ENCODE measurements at places on chromosomes 1 and 21. TPM values are rescaled to one million over a fixed set of nuclear protein-coding genes. Genes with fewer than 3 reads are reported as not detected.

Gene TACSTD2
- total RNA-seq, result 0.29 TPM

Gene TNFRSF8
- total RNA-seq, result under 0.01 TPM

Gene LYSMD1
- 10.6 TPM for total RNA-seq

Gene KCNA2
- total RNA-seq, result not detected

Gene RCSD1
- under 0.01 TPM for total RNA-seq

Gene STUM
- not detected for total RNA-seq

Gene MIS18A
- 3.8 TPM for total RNA-seq

Gene SPRR2G
- total RNA-seq, result not detected

Gene S100A5
- total RNA-seq, result not detected

Gene SLC39A1
- total RNA-seq, result 96.3 TPM

Gene DISC1
- 10.3 TPM for total RNA-seq

Gene KIF21B
- total RNA-seq, result under 0.01 TPM

Gene ZBTB8B
- under 0.01 TPM for total RNA-seq

Gene AADACL4
- not detected for total RNA-seq

Gene PGLYRP3
- not detected for total RNA-seq

Gene SPRR1B
- not detected for total RNA-seq

Gene FCRL1
- not detected for total RNA-seq

Gene OLFM3
- not detected for total RNA-seq

- DNase-seq, result no peak
These were observed 38.5 kb downstream of the IER5 start for GRCh38 chr1:181126871-181127587.

- DNase-seq, result no peak
These were observed 391.0 kb downstream of the USH2A start for GRCh38 chr1:216032284-216032683.

DNA sequence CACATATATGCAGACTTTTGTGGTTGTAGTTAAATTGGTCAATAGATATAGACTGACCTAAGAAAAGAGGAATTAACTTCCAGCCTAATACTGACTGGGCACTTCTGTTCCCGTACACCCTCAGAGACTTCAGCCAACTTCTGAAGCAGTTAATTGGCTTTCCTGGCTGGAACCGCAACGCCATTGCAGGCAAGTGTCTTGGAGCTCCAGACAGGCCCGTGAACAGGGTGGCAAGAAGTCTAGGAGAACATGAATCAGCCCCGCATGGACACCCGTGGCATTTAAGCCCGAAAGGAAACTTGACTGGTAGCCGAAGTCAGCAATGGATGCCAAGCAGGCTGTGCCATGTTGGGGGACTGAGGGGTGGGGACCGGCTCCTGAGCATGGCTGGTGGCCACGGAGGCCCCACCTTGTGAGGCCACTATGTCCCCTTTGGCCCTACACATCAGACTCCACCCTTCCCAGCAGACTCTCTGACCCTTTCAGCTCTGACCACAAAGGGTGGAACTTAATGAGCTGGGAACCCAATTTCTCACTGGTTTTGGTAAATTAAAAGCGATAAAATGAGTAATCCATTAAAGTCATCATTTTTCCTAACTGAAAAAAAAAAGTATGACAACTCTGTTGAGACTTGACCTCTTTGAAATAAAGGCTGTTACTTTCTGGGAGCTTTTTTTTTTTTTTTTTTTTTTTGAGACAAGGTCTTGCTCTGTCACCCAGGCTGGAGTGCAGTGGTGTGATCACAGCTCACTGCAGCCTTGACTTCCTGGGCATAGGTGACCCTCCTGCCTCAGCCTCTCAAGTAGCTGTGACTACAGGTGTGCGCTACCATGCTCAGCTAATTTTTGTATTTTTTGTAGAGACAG lies 54.1 kb downstream of the RUNX1 start:
- no peak for DNase-seq

- DNase-seq, result no peak
These were observed 341.5 kb upstream of the ZP4 start for GRCh38 chr1:238232084-238232710.

- DNase-seq, result no peak
These were observed 16.0 kb downstream of the SPATA21 start for GRCh38 chr1:16421201-16421600.

- DNase-seq, result no peak
These were observed 841.2 kb upstream of the ADGRL4 start for GRCh38 chr1:79847700-79848099.

DNA sequence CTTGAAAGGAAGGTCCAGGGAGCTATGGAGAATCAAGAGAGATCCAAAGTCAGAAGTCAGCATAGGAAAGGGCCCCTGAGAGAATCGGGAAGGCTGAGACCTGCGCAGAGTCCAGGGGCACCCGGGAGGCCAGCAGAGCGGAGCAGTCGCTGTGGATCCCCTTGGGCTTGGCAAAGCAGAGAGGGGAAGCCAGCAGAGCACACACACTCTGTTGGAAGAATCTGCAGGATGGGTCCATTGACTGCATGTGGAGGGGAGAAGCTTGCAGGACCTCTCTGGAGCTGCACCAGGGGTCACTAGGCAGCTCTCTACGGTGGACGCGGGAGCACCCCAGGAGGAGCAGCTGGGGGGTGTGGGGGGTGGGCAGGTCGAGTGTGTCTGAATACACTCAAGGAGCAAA lies 6.4 kb downstream of the RIPK4 start:
- DNase-seq, result peak; percentile 61

GRCh38 chr1:93442008-93442666 lies 5.8 kb upstream of the FNBP1L start:
- peak; percentile 17 for DNase-seq

DNA sequence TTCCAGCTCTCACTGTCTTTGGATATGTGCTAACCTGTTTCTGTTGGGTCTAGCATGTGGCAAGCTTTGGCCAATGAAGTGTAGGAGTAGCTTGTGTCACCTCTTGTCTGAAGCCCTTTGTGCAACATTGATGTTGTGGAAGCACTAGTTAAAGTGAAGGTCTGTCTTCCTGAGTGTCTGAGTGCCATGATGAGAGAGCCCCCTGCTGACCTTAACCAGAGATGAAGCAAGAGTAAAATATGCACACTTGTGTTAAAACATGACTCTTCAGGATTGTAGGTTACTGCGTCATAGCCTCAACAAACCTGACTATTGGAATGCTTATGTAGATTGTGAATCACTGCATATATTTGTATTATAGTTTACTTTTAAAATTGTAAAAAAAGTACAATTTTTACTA lies 103.7 kb downstream of the NCAM2 start:
- no peak for DNase-seq

- no peak for DNase-seq
These were observed 34.6 kb upstream of the APOBEC4 start for GRCh38 chr1:183687546-183688304.

DNA sequence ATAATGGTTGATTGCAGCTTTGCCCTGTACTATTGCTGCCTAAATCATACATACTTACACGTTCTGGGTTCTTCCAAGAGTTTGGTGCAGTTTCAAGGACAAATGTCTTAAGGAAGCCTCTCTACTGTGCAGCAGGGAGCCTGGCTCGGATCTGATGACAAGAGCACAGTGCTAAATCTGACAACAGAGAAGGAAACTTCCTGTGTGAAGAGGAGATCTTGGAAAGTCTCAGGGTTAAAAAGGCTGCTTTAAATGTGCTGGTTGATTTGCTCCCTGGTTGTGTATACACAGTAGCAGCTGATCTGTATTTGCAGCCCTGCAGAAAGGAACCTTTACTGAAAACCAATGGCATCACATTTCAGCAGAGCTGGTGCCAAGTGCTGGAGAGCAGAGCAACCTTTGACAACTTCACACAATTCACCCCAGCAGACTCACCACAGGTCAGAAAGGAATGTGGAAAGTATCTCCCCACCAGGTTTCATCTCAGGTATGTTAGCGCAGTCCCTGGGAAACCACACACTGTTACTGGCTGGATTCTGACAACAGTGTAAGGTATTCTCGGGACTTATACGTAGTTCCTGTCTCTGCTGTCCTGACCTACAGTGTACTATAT lies 355.0 kb upstream of the ESRRG start:
- DNase-seq, result no peak

DNA sequence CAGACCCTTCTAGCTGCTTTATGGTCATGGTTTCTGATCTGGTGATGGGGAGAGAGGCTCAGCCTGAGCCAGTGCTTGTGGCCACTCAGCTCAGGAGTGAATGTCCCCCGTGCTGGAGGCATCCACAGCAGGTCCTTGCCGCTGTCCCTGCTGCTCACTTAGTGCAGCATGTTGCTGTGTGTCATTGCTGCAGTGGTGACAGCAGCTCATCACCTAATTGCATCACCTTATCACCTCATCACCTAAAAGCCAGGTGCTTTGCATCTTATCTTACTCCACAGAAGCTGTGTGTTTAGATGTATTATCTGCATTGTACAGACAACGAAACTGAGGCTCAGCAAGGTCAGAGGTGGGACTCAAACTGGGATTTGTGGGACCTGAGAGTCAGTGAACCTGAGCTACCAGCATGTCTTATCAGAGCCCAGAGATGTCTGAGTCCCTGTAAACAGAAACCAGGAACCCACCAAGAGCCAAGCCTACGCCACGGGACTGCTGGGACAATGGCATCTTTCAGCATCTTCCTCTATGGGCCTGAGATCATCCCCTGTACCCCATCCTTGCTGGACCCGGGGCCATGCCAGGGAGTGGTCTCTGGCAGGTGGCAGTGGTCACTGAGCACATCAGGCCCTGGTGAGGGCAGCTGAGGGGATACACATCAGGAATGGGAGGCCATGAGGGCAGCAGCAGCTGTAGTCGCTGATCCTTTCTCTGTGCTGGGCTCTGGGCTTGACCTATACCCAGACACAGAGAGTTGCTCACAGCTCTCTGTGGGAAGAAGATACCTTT lies 6.5 kb downstream of the PODN start:
- DNase-seq, result peak; percentile 73

- no peak for DNase-seq
These were observed 32.2 kb upstream of the CYP4X1 start for GRCh38 chr1:46991083-46991923.

- DNase-seq, result no peak
These were observed 150.8 kb downstream of the TGFB2 start for GRCh38 chr1:218495931-218496330.

- DNase-seq, result no peak
These were observed 22.2 kb downstream of the ARHGEF16 start for GRCh38 chr1:3476666-3477065.

- peak; percentile 93 for DNase-seq
These were observed 50.8 kb downstream of the PAX7 start for GRCh38 chr1:18681423-18681835.

GRCh38 chr1:82485591-82486369 lies 685.0 kb downstream of the ADGRL2 start:
- no peak for DNase-seq

DNA sequence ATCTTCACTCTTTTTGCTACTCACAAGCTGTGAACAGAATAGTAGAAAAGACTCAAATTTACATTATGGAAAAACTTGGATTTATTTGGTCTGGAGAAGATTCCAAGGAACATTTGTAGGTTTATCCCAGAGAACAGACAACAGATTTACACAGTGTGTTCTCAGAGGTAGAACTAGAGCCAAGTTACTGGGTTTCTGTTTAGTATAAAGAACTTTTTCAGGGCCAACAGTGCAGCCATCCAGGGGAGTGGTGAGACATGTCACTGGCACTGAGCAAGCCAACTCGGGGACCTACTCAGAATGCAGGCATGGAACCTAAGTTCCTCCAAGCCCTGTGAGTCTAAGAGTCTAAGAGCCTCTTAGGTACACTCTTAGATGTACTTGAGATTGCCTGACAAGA lies 142.6 kb downstream of the OMA1 start:
- DNase-seq, result no peak

GRCh38 chr1:55962472-55962871 lies 616.9 kb downstream of the PLPP3 start:
- no peak for DNase-seq

- no peak for DNase-seq
These were observed 29.4 kb downstream of the KCNK2 start for GRCh38 chr1:215111916-215112315.

DNA sequence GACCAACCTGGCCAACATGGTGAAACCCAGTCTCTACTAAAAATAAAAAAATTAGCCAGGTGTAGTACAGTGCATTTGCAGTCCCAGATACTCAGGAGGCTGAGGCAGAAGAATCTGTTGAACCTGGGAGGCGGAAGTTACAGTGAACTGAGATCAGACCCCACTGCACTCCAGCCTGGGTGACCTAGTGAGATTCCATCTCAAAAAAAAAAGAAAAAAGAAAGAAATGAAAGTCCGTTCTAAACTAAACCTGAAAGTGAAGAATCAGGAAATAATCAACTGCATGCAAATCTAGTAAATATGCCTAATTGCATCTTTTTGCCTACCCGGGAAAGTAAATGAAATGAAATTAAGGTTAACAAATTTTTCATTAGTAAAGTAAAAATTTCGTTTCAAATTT lies 99.6 kb downstream of the ZZZ3 start:
- no peak for DNase-seq

DNA sequence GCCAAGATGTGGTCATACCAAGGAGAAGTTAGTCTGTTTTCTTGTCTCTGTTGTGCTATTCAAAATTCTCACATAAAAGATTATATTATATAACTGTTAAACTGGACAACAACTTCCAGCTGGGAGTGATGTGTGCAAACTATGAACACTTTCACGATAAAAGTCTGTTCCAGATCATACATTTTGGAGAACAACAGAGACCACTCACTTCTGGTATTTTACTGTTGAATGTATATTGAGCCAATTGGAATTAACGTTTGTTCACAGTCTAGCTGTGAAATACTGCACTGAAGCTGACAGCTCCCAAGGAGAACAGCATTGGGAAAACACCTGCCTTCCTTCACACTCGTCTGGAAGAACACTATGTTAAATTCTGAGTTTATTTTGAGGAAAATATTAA lies 860 bp upstream of the SHCBP1L start:
- no peak for DNase-seq

DNA sequence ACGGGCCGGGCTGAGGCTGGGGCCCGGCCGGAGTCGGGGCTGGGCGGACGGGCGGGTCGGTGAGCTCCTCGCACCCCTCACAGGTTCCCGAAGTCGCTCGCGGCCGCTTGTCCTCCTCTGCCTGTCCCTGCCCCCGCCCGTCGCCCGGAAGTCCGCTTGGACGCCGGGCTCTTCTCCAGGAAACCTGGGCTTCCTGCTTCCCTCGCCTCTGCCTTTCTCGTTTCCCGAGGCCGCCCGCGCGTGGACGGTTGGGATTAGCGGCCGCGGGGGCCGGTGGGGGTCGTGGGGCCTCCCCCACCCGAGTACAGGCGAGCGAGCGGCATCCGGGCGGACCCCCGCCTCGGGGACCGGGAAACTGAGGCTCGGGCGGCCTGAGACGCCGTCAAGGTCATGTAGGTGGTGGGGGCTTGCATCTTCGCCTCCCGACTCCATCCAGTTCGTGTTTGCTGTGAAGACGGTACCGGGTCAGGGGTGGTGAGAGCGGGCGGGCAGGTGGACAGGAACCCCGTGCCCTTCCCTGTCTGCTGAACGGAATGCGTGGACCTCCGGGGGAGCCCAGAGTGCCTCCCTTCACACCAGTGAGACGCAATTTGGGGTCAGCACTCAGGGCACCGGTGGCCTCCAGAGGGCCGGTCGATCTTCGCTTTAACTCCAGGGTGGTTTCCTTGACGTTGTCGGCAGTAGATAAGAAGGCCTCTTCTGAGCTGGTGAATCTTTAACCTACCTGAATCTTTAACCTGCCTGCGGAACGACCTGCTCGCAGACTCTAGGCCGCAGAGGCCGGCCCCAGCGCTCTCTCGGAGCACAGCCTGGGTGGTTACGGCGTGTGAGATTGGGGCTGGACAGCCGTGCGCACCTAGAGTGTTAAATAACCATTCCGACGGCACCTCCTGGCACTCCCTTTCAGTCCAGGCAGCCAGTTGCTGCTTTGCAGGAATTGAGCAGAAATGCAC lies 686 bp downstream of the ARF1 start:
- DNase-seq, result peak; percentile 84

- no peak for DNase-seq
These were observed 2.0 kb downstream of the RCSD1 start for GRCh38 chr1:167631936-167632614.

- peak; percentile 21 for DNase-seq
These were observed 107.9 kb upstream of the ZP4 start for GRCh38 chr1:237998581-237998980.

- peak; percentile 74 for DNase-seq
These were observed 136.2 kb downstream of the BRINP2 start for GRCh38 chr1:177306981-177307380.
